ENCODE measurements at places on chromosomes 1 and 21.
A peak's percentile ranks its signal among the peaks of the same experiment; 100 is the strongest.

GRCh38 chr1:102595106-102595505 lies 513.2 kb downstream of the COL11A1 start:
- no peak for DNase-seq

DNA sequence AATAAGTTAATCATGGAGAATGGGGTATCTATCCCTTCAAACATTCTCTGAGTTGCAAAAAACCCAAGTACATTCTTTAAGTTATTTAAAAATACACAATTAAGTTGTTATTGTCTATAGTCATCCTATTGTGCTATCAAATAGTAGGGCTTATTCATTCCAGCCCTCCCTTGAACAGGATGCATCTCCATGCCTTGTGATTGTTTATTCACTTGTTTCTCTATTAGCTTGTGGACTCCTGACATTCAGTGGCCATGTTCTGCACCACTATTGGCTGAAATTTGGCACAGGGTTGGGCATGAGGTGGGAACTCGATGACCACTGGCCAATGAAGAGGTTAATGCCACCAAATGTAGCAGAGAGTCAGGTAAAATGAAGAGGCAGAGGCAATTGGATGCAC lies 272.8 kb downstream of the TNR start:
- no peak for DNase-seq

DNA sequence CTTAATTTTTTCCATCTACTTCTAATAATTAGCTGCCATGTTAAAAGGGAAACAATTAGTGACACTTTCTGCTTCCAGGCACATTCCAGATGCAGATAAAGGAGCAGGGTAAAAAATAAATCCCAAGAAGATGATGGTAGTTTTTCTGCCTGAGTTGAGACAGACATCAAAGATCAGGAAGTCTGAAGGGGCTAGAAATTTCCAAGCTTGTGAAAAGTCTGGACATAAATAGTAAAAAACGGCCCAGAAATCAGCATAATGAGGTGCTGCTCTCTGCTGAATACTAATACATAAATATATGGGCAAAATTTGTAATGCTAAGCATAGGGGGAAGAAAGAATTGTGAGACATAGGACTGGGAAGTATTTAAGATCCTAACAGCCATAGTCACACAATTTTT lies 460.0 kb upstream of the RGS18 start:
- no peak for DNase-seq

GRCh38 chr1:46036894-46037839 lies 95.3 kb downstream of the PIK3R3 start:
- DNase-seq, result peak; percentile 67

- no peak for DNase-seq
Measured at GRCh38 chr21:43866260-43866629, 1.2 kb downstream of the AGPAT3 start.

- DNase-seq, result no peak
Measured at GRCh38 chr1:53093451-53093754, 31.4 kb downstream of the PODN start.

- DNase-seq, result no peak
Measured at GRCh38 chr1:178686407-178686806, 38.6 kb upstream of the RALGPS2 start.

DNA sequence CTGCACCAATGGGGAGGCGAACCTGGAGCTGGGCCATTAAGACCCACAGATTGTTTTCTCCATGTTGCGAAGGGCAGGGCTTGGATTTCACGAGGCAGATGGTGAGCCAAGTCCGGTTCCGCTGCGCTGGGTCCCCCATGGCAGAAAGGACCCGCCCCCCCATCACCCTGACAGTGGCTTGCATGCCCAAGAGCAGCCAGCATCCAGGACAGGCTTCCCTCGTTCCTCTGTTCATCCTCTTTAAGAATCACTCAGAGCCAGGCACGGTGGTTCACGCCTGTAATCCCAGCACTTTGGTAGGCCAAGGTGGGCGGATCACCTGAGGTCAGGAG lies 15.8 kb upstream of the NPHP4 start:
- no peak for DNase-seq

GRCh38 chr1:24963099-24963872 lies 33.2 kb upstream of the RUNX3 start:
- DNase-seq, result no peak

GRCh38 chr1:94927405-94928175 lies 680 bp upstream of the CNN3 start:
- DNase-seq, result no peak

DNA sequence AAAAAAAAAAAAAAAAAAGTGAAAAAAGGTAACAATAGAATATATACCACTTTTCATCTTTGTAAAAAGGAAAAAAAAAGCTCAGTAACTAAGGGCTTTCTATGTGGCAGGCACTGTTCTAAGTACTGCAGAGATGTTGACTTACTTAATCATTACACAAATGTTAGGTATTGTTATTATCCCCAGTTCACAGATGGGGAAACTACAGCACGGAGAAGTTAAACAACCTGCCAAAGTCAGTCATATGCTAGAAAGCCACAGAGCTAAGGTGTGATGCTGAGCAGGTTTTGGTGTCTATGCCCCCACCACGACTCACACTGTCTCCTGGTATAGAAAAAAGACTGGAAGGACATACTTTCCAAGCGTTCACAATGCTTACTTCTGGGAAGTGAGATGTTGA lies 6.6 kb upstream of the PNRC2 start:
- DNase-seq, result no peak

GRCh38 chr1:178361847-178362246 lies 134.9 kb downstream of the CLEC20A start:
- no peak for DNase-seq

DNA sequence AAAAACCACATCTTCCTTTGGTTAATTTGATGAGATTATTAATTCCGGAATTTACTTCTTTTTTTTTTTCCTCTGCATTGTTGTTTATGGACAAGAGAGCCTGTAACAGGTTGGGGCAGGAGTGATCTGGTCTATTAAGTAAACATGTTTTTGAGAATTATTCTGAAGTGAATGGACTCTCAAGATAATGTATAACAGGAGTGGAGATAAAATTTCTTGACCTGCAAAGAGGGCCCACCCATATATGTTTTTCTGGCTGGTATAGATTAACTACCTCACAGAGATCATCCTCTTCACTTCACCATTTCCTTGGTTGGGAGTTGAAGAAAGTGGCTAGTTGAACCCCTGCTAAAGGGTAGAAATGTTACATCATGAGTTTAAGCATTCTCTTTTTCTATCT lies 10.7 kb downstream of the DDI2 start:
- no peak for DNase-seq

DNA sequence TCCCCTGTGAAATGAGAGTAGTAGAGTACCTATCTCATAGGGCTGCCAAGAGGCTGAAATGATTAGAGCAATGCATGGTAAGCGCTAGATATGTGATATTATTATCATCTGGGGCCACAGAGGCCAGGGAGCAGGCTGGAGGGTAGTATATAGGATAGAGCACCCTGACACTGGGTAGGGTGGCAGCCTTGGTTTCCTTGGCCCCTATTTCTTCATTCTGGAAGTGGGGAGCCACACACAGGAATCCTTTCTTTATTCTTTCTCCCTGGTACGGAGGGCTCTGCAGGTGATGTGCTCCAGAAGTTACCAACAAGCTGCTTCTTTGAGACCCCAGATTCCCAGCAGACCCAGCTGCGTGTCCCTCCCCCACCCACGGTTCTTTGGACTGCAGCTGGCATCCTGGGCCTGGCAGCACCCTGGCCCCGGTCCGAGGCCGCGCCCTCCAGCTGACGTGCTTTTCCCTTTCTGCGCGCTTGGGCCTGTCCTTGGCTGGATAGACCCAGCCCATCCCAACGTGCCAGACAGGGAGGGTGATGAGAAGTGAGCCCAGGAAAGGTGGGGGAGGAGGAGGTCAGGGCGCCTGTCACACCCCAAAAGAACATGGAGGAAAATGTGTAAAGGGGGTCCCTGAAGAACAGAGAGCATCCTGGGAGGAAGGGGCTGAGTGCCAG lies 18.2 kb downstream of the INAVA start:
- DNase-seq, result no peak

DNA sequence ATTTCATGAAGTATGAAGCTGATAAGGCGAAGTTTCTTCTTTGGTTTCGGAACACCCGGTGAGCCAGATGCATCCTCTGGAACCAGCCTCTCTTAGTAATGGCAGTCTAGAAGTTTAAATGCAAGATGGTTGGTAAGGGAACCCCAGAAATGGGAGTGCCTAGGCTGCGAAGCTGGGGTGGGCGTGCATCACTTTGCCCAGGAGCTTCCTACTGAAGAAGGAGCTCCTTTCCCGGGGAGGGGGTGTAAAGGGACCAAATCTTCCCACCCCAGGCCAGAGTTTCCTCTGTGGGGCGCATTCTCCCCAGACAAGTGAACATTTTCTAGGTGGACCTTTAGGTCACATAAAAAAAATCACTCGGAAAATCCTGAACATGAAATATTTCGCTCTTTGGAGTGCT lies 4.4 kb downstream of the TFF2 start:
- DNase-seq, result no peak

DNA sequence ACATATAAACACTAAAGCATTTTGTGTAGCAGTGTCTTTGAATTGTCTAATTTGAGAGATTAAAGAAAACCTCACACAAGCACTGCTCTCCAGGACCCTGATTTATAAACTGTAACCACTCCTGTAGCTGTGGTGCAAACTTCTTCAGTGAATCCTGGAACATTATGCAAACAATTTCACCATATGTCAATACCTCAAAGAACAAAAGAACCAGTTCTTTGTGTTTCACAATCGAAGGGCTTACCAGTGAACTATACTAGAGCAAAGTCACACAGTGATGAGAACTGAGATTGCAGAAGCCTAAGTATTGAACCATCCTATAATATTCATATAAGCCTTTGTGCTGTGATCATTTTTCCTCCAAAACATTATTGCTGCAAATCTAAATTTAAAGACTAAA lies 21.5 kb downstream of the DPH5 start:
- no peak for DNase-seq

GRCh38 chr1:82160903-82161302 lies 360.2 kb downstream of the ADGRL2 start:
- no peak for DNase-seq

- no peak for DNase-seq
Measured at GRCh38 chr1:244394826-244395765, 56.6 kb downstream of the ADSS2 start.

- DNase-seq, result no peak
Measured at GRCh38 chr1:57086154-57086553, 120.3 kb upstream of the C8B start.

DNA sequence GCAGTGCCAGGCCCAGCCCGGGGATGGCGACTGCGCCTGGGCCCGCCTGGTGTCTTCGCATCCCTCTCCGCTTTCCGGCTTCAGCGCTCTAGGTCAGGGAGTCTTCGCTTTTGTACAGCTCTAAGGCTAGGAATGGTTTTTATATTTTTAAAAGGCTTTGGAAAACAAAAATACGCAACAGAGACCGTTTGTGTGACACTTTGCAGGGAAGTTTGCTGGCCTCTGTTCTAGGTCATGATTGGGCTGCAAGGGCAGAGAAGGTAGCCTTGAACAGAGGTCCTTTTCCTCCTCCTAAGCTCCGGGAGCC lies 719 bp downstream of the SOD1 start:
- DNase-seq, result no peak

GRCh38 chr1:178544531-178544930 lies 31.6 kb downstream of the TEX35 start:
- DNase-seq, result no peak

DNA sequence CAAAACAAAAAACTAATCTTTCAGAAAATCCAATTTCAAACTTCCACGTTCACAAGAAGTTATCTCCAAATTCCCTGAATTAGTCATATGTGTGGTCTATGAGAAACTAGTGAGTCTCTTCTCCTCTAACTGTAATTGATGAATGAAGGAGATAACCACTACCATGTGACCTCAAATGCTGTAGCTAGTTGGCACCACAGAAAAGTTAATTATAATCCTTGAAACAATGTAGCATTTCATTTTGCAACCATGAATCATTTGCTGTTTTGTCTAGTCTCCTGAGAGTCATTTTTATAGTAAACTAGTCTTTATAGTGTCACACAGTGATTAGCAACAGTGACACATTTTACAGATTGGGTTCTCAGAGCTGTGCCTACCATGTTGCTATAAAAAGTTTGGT lies 287.5 kb downstream of the LRRIQ3 start:
- DNase-seq, result no peak

- no peak for DNase-seq
Measured at GRCh38 chr1:51948491-51948915, 42.0 kb downstream of the RAB3B start.

DNA sequence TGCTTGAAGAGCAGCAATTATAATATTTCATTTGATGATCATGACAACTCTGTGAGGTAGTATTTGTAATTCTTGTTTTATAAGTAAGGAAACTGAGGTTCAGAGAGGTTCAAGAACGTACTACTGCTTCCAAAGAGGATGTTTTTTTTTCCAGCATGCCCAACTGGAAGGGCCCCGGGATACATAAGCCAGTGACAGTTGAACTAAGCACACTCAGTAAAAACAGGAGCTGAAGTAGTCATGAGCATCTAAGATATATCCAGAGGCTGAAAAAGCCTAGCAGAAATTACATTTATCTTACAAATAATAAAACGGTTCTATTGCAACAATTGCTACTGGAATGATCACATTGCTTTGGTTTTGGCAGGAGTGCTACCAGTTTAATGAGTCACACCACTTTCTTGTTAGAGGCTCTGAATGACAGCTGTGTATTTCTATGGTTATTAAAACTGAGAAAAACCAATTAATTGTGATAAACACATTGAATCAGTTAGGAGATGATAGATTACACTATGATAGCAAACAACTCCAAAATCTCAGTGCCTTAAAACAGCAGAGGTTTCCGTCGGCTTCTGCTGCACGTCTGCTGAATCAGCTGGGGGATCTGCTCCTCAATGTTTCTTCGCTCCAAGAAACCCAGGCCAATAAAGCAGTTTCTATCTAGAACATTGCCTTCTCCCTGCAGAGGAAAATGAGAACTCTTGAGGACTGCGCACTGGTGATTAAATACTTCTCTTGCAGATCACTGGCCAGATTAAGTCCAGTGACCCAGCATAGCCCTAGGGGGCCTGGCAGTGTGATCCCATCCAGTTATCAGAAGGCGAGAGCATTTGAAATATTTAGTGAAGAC lies 522.7 kb downstream of the PLPP3 start:
- no peak for DNase-seq

DNA sequence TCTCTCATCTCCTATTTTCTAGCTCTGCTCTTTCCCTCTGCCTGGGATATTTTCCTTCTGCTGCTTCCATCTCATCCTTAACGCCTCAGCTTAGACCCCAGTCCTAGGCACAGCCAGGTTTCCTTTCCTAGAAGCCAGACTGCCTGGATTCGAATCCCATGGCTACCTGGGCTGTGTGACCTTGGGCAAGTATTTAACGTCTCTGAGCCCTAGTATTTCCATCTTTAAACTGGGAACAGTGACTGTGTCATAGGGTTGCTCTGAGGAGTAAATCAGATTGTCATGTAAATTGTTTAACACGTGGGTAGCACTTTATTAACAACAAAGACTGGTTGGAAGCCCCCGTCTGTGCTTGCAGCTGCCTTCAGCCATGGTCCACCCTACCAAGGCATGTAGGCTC lies 18.4 kb downstream of the DHRS3 start:
- no peak for DNase-seq

DNA sequence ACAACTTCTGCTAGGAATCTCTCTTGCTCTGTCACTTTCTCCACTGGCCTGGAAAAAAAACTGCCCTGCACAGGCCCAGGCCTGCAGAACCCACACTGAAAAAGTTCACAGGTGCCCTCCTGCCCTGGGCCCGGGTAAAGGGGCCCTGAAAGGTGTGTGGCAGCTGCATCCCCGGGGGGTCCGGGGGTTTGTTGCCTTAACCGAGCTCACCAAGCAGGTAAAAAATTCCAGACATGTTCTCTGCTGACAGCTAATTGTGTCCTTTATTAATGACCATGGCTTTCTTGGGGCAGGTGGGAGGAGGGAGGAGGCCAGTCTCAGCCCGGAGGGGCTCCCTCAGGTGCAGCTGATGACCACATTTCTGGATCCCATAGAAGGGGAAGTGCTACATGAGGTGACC lies 122.9 kb downstream of the LACTBL1 start:
- no peak for DNase-seq

GRCh38 chr1:210687582-210688279 lies 359.0 kb downstream of the HHAT start:
- DNase-seq, result no peak
